AG08396 (cell line): ENCODE measurements at places on chromosomes 1 and 21.

GRCh38 chr1:185427264-185427663 lies 110.2 kb upstream of the IVNS1ABP start:
- no peak for DNase-seq

DNA sequence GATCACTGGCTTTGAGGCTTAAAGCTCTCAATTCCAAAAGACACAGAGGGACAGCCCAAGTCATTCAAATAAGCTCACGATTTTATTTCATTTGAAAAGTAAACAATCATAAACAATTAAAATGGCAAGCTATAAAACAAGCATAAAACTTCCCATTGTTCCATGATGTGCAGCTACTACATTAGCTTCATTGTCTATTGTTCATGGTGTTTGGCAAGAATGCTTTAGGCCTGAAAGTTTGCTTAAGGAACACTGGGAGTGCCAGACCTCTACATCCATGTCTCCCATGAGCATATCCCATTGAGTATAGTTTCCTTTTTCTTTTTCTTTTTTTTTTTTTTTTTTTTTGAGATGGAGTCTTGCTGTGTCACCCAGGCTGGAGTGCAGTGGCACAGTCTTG lies 286.1 kb upstream of the ESRRG start:
- no peak for DNase-seq

GRCh38 chr21:16908077-16908476 lies 604.8 kb upstream of the CXADR start:
- no peak for DNase-seq

DNA sequence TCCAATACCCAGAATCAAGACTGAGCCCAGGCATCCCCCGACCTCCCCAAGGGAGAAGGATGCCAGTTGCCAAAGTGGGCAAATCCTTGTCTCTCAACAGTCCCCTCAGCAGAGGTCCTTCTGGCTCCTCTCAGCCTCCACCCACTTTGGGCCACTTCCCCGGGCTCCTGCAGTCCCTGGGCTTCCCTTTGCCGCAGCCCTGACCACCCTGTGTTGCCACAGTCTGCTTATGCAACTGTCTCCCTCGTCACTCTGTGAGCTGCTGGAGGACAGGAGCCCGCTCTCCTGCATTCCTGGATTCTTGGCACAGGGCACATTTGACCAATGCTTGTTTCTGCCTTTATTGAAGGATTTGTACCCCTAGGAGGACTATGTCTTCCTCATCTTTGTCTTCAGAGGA lies 2.9 kb upstream of the LRP8 start:
- no peak for DNase-seq
